Activated CD8-positive, alpha-beta memory T cell treated with anti-CD3 and anti-CD28 coated beads for 48 hours (primary cell): ENCODE measurements at places on chromosomes 4 and X.

- DNase-seq: no peak
Observed at GRCh38 chrX:68644861-68645260, 2.6 kb upstream of the STARD8 start.

DNA sequence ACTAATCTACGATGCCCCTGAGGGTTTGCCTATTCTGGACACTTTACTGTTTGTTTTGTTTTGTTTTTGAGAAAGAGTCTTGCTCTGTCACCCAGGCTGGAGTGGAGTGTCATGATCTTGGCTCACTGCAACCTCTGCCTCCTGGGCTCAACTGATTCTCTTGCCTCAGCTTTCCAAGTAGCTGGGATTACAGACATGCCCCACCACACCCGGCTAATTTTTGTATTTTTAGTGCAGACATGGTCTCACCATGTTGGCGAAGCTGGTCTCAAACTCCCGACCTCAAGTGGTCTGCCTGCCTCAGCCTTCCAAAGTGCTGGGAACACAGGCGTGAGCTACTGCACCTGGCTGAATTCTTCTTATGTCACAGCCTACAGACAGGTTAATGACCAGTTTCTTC lies 70.7 kb downstream of the MFAP3L start:
- DNase-seq: no peak

GRCh38 chr4:108417923-108418322 lies 202.5 kb upstream of the RPL34 start:
- DNase-seq: no peak

- no peak for DNase-seq
Observed at GRCh38 chrX:38935561-38935960, 134.3 kb downstream of the MID1IP1 start.

GRCh38 chr4:17875402-17876070 lies 64.8 kb downstream of the NCAPG start:
- no peak for DNase-seq

- no peak for DNase-seq
Observed at GRCh38 chr4:119738901-119739300, 110.3 kb upstream of the PDE5A start.

DNA sequence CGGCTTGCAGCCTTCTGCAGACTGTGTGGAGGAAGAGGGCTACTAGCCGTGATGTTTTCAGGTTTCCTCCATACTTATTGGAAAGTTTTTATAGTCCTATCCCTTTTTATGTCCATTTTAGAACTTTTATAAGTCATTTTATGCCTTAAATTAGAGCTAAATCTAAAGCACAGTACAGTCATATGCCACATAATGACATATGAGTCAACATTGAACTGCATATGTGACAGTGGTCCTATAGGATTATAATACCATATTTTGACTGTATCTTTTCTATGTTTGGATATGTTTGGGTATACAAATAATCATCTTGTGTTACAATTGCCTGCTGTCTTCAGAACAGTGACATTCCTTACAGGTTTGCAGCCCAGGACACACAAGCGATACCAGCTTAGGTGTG lies 200.2 kb downstream of the SPRY1 start:
- DNase-seq: no peak

GRCh38 chr4:72706684-72707083 lies 137.7 kb upstream of the ADAMTS3 start:
- no peak for DNase-seq

DNA sequence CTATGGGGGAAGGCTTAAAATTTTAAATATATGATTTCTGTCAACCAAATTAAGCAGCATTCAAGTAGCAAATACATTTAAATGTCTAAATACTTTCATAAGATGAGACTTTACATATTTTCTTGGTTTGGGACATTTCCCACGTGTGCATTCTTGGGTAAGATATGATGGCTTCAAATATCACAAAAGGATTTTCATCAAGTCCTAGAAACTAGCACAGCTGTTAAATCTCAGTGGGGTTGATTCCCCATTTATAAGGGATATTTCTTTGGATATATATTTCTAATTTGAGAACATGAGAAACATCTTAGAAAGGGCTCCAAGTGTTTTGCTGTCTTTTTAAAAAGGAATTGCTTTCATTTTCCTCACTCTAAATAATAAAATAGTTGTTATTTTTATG lies 90.2 kb downstream of the P2RY10 start:
- DNase-seq: no peak

DNA sequence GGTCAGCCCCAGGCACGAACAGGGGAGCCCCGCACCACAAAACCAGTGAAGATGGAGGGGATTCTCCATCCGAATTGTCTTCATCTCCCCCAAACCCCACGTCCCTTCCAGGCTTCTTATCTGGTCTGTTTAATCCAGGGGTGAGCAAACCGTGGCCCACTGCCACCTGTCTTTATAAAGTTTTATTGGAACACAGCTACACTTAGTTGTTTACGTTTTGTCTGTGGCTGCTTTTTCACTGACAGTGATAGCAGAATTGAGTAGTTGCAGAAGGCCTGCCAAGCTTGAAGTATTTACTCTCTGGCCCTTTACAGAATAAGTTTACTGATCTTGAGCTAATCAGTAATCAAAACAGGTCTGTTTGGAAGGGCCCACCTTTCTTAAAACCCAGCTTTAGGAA lies 324.0 kb downstream of the ARHGAP10 start:
- DNase-seq: no peak

DNA sequence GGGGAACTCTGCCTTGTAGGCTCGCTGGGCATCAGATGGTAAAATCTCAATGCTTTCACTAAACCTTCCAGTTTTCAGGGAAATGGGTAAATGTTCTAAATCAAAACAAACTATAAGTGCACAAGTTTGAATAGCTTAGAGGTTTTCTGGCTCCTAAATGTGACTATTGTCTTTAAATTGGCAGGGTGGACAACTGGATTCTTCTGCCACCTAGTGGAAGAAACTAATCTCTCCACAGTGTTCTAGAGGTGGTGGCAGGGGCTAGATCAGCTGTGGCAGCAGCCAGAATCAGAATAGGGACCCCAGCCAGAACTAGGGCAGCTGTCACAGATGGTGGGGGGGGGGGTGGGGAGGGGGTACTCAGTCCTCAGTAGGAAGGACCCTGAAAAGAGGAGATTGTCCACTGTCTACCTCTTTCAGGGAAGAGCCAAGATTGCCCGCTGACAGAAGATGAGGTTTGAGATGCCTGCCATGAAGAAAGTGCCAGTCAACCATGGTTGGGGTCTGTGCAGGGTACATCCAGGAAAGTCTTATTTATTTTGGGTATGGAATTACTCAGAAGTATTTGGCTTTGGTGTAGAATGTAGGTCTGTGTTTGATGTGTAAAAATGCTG lies 201.4 kb downstream of the CCNG2 start:
- DNase-seq: no peak

DNA sequence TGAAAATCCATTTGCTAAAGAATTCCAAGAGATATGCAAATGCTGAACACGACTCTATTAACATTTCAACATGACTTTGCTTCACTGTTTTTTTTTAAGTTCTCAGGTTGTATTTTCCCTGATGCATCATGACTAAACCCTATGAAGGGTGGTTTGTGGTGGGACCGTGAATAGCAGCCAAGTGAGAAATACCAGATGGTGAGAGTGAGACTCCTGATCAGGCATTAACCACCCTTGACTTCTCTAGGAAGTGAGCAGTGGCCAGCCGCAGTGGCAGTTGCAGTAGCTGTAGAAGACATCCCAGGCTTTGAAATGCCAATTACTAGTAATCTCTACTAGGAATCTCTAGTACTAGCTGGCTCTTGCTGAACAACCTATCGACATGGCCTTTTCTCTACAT lies 383.4 kb downstream of the FAM133A start:
- no peak for DNase-seq

- DNase-seq: no peak
Observed at GRCh38 chr4:78162821-78163220, 105.7 kb downstream of the FRAS1 start.

GRCh38 chrX:141934059-141934641 lies 30.5 kb downstream of the MAGEC1 start:
- DNase-seq: no peak

- DNase-seq: peak; percentile 84
Observed at GRCh38 chr4:6200011-6200921, at the start of gene JAKMIP1. Gene JAKMIP1 (minus strand): TSS chr4:6200549. CDS start chr4:6112850, 87,699 bp downstream.

DNA sequence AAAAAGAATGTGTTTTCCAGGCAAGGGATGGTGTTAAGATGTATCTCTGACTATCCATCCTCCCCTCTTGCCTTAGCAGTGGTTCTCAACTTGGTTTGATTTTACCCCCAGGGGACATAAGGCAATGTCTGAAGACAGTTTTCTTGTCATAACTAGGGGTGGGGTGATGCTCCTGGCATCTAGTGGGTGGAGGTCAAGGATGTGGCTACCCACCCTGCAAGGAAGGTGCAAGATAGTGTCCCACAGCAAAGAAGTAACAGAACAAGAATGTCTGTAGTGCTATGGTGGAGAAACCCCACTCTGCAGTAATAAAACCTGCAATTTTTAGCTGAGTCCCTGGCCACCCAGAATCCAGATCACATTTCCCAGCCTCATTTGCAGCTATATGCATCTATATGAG lies 81.2 kb upstream of the TBL1X start:
- DNase-seq: no peak

DNA sequence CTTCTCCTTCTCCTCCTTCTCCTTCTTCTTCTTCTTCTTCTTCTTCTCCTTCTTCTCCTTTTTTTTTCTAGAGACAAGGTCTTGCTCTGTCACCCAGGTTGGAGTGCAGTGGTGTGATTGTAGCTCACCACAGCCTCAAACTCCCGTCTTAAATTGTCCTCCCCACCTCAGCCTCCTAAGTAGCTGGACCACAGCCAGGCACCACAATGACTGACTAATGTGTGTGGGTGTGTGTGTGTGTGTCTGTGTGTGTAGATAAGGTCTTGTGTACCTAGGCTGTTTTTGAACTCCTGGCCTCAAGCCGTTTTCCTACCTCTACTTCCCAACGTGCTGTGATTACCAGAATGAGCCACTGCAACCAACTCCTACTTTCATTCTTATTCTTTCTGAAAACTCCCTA lies 390.9 kb downstream of the ADAM29 start:
- DNase-seq: no peak

DNA sequence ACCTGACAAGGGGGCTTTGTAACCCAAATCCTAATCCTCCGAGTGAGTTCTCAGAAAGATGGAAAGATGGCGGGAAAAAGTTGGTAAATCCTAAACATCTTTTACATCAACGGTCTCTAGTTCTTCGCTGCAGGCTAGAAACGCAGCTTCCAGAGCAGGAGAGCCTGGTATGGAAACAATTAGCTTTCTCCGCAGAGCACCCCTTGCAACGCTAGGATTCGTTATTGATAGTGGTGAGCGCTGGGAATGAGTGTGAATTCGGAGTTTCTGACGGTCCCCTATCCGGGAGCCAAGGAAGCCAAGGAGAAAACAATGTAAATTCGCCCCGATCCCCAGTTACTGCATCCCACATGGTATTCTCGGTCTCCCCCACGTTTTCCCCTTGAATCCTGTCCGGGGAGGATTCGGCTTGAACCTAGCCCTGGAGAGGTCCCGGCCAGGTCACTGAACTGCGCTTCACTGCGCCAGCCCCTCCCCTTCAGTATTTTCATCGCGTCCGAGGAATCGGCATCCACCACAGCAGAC lies 4.7 kb upstream of the NEUROG2 start:
- DNase-seq: no peak

GRCh38 chrX:13651150-13651549 lies 1.8 kb upstream of the TCEANC start:
- DNase-seq: no peak

- no peak for DNase-seq
Observed at GRCh38 chr4:2070421-2071251, 11.5 kb downstream of the NAT8L start.

GRCh38 chrX:132624466-132624865 lies 135.6 kb upstream of the MBNL3 start:
- DNase-seq: no peak

- DNase-seq: no peak
Observed at GRCh38 chrX:154529206-154529612, 13.2 kb upstream of the FAM3A start.
